ENCODE measurements at places on chromosomes 3 and 15.

DNA sequence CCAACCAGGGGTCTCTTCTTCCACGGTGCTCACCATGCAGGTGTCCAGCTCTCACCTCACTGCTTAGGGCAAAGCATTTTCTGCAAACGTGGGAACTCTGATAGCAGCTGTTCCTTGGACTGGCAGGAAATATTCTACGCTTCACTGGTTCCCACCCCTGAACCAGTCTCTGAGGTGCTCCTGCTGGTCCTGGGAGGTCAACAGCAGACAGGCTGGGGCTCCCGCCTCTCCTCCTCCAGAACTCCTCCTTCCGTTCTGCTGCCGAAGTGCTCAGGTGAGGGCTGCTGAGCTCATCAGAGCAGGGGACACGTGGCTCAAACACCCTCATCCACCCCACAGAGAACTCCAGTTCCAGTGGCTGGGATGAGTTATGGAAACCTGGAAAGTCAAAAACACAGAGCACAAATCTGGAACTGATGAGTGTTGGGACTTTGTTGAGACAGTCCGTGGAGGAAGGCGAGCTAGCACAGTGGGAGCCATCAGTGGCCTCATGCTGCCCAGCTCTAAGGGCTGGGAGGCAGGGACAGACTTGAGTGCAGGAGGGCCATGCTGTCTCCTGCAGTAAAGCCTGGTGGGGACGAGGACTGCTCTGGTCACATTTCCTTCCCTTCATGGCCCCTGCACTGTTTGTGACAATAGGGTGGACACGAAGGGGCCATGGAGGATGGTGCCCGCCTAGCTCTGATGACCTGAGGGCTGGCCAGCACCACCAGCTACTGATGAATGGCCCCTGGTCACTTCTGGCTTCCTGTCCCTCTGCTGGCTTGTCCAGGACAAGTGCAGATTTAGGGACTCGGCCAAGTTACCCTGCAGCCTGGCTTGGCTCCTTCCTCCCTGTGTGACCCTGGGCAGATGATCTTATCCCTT lies 137.8 kb downstream of the KLF13 start:
- DNase-seq = no peak

GRCh38 chr3:189809583-189809982 lies 178.4 kb downstream of the TP63 start:
- DNase-seq = no peak

DNA sequence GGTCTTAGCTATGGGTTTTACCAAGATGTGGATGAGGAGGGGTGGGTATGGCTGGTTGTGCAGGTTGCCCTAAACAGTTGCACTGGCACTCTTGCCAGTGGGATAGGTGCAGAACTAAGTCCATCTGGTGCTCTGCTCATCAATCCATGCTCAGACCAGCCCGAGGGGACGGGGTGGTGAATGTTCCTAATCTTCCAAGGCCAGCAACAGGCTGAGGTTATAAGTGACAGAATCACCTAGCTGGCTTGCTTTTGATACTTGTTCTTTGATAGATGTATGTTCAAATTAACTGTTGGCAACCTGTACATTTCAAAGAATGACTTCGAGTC lies 53.5 kb upstream of the CCR2 start:
- DNase-seq = no peak

DNA sequence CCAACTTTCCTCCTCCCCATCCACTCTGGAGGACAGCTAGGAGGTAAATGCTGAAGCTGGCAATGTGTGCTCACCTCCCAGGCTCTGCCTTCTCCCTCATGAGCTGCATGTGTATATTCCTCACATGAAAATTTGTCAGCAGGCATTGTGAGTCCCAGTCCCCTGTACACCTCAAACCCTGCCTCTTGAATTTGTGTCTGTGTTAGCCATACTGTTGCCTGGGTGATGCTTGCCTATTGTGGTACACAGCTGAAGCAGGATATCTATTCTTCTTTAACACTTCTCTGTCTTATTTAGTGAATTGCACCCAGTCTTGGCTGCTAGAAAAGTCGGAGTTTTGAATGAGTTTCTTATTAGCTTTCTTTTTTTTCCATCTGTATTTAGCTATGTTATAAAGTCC lies 586.0 kb upstream of the TGFBR2 start:
- no peak for DNase-seq

DNA sequence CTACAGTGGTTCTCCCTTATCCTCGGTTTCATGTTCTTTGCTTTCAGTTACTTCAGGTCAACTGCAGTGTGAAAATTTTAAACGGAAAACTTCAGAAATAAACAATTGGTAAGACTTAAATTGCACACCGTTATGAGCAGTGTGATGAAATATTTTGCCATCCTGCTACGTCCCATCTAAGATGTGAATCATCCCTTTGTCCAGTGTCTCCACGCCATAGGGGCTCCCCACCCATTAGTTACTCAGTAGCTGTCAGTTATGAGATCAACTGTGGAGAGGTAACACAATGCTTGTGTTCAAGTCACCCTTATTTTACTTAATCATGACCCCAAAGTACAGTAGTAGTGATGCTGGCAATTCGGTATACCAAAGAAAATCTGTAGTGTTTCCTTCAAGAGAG lies 47.4 kb downstream of the TJP1 start:
- DNase-seq = no peak

DNA sequence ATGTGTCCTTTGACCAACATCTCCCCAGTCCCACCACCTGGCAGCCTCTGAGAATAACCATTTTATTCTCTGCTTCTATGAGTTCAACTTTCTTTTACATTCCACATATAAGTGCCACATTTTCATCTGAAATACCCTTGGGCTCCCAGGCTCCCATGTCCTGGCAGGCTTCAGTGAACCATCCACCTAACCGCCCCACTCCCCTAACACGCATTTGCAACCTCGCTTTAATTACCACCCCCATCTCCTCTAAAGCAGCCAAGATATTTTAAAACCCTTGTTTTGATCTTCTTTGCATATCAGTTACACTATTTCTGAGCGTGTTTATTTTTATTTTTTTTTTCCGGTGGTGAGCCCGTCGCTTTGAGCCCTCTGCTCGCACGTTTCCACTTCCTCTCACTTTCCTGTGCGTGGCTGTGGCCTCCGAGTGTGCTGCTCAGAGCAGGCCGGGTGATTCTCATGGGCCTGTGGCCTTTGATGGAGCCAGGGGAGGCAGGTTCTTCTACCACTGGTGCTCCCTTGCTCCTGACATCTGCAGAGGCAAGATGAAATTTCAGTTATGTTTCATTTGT lies 195.4 kb upstream of the LPP start:
- DNase-seq = no peak

GRCh38 chr3:149376718-149377407 lies 586 bp downstream of the TM4SF1 start:
- DNase-seq = no peak

DNA sequence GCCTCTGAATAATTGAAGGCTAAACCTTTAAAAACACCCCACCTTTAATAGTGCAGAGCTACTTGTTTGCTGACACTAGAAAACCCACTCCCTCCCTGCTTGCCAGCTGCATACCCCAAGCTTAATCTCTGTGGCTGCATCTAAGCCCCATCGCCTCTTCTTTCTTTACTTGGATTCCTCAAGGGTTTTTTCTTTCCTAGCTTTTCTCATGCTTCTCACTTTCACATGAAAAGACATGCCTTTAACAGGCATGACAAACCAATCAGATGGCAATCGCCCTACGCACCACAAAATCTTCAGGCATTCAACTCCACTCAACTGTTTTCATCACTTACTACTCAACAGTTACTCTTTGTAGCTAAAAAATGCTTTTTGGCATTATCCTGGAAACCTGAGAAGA lies 77.5 kb downstream of the PLD1 start:
- no peak for DNase-seq

Measured in anterior cingulate cortex (tissue), 58 donors.